ENCODE measurements at places on chromosomes 12 and 14. TPM values are rescaled to one million over a fixed set of nuclear protein-coding genes. Genes with fewer than 3 reads are reported as not detected.

GRCh38 chr12:20474443-20474842 is 106.1 kb downstream of the PDE3A start:
- DNase-seq = no peak

DNA sequence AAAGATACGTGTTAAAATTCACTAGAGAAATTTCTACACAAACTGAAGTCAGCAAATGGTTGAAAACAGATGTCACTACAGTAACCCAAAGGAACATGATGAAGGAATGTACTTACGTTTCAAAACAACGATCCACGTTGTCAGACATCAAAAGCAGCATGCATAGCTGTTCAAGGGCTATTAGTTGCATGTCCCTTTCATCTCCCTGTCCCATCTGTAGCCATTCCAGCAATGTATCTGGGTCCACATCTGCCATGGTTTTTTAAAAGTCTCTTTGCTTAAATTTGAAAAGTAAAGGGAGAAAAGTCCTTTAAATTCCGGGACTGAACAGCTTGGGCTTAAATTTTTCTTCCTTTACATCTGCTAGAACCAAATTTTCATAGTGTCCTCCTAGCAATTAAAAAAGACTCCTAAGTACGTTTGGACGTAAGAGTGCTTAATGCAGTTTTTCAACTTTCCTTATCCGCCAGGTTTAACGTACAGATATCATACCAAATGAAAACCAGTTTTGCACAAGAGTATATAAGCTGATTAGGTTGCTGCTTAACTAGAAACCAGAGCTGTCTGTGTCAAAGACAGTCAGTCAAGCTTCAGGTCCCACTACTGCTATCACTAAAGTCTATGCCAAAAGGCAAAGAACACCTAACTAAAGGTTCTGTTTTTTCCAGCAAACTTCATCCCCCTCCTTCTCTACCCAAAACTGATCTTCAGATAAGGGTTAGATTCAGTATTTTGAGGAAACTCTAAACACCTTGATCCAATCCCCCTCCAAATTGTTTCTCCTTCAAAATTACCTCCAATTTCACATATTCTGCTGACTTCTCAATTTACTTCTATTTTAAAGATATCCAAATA is 1.7 kb downstream of the HECTD1 start:
- no peak for DNase-seq

DNA sequence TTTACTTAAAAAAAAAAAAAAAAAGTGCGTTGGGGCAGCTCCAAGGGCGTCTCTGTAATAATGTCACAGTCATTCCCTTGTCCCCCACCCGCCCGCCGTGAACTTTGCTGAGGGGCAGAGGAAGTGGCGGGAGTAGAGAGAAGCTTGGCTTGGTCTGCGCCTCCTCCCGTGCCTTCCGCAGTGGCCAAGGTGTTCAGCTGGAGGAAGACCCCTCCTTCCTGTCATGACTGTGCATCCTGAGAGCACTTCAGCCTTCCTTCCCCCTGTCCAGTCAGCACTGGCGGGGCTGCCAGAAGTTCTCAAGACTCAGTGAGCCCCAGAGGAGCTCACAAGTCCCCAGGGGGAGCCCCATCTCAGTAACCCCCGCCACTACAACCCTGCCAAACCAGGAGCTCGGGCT is 32.2 kb downstream of the AACS start:
- DNase-seq = no peak

CLBA1 gene
- 17.3 TPM for total RNA-seq

OLR1 gene
- total RNA-seq = 3.4 TPM

DNA sequence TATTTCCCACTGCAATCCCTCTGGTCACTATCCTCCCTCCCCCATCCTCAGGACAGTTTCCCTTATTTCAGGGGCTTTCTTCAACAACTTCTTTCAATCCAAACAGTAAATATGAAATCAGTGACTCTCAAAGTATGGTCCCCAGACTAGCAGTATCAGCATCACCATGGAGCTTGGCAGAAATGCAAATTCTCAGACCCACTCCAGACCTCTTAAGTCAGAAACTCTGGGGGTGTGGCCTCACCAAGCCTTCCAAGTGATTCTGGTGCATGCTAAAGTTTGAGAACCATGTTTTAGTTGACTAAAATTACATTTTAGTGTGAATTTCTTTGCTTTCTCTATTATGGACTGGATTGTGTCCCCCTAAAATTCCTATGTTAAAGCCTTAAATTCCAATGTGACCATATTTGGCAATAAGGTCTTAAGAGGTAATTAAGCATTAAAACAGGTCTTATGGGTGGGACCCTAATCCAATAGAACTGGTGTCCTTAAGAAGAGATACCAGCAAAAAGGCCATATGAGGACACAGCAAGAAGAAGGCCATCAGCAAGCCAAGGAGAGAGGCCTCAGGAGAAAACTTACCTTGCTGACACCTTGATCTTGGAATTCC is 23.2 kb downstream of the ATP2B1 start:
- no peak for DNase-seq

DNA sequence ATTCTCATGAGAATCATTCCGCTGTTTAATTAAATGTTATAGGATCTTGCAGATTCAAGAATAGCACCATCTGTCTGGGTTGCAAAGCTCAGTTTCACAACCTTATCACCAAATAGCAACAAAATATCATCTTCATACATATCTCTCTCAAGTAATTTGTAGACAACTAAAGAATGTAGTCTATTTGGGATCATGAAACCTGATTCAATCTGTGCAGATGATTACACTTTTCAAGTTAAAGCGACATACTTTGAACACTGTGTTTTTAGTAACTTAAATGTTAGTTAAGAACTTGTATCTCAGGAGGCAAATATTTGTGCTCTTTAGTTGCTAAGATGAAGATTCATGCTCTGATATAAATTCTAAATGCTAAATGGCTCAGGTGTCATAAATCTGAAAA is 14.8 kb downstream of the MED13L start:
- DNase-seq = no peak

GRCh38 chr12:51323317-51323960 is 535 bp downstream of the BIN2 start:
- DNase-seq = no peak

SLC25A29 gene
- 58.4 TPM for total RNA-seq

AGAP2 gene
- 2.8 TPM for total RNA-seq

GUCY2C gene
- total RNA-seq = not detected

GRCh38 chr14:101105045-101105444 is 201.5 kb upstream of the RTL1 start:
- no peak for DNase-seq

DNA sequence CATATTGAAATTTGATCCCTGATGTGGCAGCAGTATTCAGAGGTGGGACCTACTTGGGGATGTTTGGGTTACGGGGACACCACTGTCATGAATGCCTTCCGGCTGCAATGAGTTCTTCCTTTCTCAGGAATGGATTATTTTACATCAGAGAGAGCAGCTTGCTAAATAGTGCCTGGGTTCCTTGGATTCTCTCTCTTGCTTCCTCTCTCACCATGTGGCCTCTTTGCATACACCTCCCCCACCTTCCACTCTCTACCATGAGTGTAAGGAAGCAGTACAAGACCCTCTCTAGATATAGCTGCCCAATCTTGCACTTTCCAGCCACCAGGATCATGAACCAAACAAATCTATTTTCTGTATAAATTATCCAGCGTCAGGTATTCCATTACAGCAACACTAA is 15.4 kb upstream of the SCAF11 start:
- no peak for DNase-seq

DNA sequence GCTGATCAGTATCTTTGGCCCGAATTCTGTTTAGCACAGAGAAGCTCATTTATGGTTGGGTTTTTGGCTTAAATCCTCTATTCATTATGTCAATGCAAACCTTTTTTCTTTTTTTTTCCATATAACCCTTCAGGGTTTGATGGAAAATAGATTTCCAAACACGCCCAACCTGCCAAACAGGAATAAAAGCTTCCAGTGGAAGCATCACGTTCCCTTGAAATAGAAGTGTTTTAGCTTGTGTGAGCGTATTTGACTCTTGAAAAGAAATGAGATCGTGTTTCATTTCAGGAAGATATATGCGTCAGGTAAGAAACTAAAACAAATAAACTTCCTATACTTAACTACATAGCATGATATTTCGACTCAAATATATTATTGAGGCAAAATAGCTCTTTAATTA is at the start of gene PIK3C2G:
Gene PIK3C2G, plus strand, starts transcription at position 246 of the 400 bp plus-strand sequence. CDS start 20,564 bp downstream, outside the sequence.
- DNase-seq = no peak

RNASE2 gene
- total RNA-seq = 1.1 TPM

DNA sequence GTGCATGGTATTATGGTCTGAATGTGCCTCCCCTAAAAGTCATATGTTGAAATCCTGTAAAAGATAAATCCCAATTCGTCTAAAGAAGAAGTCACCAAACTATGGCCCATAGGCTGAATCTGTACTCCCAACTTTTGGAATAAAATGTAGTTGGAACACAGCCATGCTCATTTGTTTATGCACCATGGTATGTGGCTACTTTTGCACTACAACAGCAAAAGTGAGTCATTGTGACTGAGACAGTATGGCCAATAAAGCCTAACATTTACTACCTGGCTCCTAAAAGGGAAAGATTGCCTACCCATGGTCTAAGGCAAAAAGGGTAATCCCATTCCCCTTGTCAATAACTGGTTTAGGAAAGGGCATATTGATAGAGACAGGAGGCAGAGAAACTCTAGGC is 101.8 kb downstream of the LRIG3 start:
- DNase-seq = no peak

DNA sequence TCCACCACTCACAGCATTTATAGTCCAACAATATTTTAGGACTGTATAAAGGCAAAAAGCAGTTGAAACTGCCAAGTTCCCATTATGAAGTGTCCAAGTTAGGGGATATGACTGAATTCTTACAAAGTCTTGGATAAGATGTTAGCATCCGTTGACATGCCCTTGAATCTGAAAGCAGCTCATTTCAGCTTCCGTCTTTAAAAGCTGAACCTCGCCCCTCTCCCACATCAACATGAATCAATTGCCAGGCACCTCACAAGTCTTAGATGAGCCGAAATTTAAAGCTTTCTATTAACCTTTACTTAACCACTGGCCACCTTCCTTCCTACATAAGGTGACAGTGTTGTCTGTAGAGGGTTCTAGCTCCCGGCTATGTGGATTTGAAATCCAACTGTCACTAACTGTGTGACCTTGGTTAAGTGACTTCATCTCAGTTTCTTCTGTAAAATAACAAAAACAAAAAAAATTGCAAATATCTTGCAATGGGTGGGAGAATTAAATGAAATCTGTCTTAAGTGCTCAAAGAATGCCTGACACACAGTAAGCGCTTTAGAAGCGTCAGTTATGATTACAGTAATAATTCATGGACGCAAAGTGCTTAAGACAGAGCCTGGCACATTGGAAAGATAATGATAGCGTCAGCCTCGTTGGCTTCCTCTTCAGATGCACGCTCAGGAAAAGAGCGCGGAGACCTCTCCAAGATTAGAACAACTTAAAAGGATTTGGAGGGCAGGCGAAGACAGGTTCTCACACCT is 1.2 kb downstream of the PPP1CC start:
- DNase-seq = no peak

TEX52 gene
- total RNA-seq = not detected

DNAJC22 gene
- total RNA-seq = 0.16 TPM

DNA sequence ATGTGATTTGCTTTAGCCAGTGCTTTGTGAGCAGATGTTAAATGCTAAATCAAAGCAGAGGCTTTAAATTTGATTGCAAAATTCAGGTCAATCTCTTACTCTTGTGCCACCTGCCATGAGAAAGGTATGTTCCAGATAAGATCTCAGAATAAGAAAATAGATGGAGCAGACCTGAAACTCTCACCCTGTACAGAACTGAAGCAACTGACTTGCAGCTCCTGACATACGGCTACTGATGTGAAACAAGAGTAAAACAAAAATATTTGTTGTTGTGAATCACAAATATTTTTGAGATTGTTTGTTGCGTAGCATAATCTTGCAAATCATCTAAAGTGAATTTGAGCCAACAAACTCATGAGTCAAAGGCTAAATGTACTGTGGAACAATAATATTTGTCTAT is 3.5 kb upstream of the OSBPL8 start:
- no peak for DNase-seq

LRTM2 gene
- not detected for total RNA-seq

- DNase-seq = no peak
These were observed 9.8 kb downstream of the ADCY4 start for GRCh38 chr14:24325041-24325530.

DNA sequence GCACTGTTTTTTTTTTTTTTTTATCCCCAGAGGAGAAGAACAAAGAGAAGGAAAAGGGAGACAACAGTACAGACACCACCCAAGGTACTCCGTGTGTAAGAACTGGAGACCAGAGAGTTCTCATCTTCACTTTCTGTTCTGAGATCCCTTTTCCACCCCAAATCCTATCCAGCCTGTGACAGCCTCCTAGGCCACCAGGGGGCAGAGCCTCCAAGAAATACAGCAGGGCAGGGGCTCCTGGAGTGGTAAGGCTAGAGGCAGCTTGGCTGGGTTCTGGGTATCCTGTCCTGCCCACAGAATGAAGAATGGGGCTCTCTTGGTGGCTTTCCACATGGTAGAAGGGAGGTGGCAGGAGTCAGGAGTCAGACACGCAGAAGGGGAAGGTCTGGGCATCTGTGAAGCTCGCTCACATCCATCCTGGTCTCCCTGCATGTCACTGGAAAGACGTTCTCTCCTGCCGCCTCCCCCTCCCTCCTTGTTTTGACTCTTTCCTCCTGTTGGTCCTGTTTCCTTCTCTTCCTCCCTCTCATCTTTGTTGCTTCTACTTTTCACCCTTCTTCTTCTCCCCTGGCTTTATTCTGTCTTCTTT is 12.0 kb downstream of the CLSTN3 start:
- DNase-seq = no peak

CHST11 gene
- 10.8 TPM for total RNA-seq

CPSF2 gene
- 60.3 TPM for total RNA-seq

GRCh38 chr12:47757364-47757839 is 1.3 kb downstream of the RAPGEF3 start:
- no peak for DNase-seq

Measured in ureter (tissue), 1 donor.